ENCODE measurements at places on chromosomes 4 and X.

- DNase-seq, result no peak
These were observed 49.4 kb downstream of the ANXA3 start for GRCh38 chr4:78601013-78601412.

DNA sequence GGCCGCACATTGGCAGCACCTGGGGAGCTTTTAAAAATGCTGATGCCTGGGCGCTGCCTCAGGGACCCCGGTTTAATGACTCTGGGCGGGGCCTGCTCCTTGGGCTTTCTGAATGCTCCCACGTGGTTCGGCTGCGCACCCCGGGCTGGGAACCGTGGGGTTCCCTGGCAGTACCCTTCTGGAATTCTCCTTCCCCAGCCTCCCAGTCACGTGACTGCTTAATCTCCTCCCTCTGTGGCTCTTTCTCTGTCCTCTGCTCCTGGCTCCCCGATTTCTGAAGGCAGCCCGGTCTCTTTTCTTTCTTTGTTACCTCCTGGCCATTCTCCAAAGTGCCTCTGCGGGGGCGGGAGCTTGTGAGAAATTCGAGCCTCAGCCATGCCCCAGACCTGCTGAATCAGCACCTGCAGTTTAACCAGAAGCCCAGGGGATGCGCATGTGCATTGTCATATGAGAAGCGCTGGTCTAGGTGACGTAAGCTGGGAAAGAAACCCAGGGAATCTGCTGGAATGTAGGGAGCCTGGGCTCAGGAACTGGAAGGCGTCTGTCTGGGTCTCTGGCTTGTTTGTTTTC, 16.6 kb downstream of the CLCN4 start:
- DNase-seq, result no peak

GRCh38 chr4:95317085-95317793, 231.5 kb downstream of the UNC5C start:
- DNase-seq, result no peak

- DNase-seq, result no peak
These were observed 73.5 kb upstream of the EMCN start for GRCh38 chr4:100591161-100591876.

DNA sequence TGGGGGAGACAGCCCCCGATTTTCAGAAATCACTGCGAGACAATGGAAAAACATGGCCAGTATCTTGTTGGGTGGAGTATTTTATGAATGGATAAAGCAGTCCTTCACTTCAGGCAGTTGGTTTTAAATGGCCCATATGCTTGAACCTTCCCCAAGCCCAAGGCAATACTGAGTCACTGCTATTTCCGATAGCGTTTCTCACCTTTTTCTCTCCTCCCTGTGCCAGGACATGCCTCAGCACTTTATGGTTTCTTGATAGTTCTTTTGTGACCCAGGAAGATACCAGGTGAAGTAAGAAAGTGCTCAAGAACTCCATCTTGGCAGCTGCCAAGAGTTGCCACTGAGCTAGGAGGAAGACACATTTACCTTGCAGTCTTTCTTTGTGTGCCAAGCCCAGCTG, 26.8 kb upstream of the ESX1 start:
- no peak for DNase-seq

DNA sequence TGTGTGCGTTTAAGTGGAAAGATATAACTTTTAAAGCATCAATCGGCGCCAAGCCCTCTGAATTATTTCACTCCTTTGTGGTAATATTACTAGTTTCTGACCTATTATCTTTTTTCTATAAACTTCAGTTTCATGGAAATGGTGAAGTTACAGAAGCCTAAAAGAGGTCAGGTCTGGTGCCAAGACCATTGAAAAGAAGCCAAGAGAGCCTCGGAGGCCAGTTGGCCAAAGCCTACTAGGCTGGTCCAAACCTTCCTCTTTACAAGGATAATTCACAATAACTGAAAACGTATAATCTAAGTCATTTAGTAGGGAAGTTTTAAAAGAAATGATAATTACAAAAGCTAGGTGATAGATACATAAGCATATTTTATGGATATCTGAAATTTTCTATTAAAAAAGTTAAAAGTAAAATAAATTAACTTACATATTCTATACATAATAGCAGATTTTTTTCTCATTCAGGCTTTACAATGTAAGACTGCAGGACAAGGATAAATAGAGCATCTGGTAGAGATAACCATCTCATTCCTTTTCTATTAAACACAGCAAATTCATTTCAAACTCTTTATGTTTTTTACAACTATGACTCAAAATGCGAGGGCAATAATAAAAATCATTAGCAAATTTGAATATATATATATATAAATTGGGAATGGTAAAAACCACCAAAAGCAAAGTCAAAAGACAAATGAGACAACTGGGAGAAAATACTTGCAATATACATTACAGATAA, 49.2 kb downstream of the WDFY3 start:
- DNase-seq, result no peak

DNA sequence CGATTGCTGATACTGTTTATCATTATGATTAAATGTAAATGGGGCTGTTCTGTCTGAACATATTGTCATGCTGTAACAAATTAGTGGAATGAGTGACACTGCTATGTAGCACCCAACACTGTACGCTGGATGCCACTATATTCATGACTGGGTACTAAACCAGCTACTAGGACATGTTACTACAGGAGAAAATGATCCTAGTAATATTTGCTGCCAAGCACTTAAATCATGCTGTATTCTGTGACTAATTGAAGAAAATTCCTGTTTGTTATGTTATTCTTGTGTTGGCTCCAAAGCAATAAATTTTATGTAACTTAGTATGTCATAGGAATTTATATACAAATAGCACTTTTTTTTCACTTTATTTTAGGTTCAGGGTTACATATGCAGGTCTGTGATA, 804.2 kb downstream of the CENPC start:
- no peak for DNase-seq

GRCh38 chr4:183175631-183176232, 76.7 kb downstream of the WWC2 start:
- no peak for DNase-seq

GRCh38 chrX:54675762-54676161, 122.3 kb downstream of the ITIH6 start:
- DNase-seq, result no peak

DNA sequence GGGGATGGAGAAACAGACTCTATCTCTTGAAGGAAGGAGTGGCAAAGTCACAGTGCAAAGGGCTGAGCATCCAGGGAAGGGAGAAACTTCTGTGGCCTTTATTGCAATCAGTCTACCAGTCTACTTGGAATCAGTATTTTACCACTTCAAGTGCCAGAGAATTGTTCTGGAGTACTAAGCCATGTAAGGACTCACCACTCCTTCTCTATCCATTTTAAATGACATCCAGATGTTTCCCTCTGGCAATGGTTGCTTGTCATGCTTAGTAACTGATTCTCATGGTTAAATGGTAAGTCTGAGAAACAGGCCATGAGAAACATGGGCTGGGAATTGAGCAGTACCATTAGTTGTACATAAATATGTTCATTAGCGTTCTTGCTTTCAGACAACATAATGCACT, 21.1 kb upstream of the SMIM10 start:
- DNase-seq, result no peak

DNA sequence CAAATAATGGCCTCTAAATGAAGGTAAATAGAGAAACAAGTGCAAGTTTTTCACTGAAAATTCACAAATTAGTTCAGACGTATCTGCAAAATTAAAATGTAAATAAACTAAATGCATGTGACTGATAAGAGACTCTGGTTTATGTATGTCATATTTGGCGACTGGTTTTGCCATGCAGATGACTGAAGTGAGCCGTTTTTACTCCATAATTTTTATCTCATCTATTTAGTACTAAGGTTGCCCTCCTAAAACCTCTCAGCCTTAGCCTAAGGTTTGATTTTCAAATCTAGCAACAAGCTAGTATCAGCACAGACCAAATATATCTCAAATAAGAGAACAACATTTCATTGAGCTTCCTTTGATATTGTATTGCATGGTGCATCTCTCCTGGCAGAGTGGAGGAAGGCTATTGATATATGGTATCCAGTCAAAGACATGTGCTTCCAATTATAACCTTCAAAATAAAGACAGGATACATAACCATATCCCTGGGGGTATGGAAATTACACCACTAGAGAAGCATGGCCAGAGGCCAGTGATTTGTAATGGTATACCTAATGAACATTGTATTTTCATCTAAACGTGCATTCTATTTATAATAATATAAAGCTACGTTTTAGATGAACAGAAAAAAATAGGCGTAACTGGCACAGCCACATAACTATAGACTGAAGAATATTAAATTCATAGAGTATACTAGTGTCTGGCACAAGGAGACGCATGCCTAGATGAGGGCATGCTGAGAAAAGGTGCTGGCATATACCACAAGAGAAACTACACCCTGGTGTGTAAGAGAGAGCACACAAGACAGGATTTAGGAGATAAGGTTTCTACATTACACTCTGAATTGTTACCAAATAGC, 392.6 kb upstream of the INTU start:
- no peak for DNase-seq

DNA sequence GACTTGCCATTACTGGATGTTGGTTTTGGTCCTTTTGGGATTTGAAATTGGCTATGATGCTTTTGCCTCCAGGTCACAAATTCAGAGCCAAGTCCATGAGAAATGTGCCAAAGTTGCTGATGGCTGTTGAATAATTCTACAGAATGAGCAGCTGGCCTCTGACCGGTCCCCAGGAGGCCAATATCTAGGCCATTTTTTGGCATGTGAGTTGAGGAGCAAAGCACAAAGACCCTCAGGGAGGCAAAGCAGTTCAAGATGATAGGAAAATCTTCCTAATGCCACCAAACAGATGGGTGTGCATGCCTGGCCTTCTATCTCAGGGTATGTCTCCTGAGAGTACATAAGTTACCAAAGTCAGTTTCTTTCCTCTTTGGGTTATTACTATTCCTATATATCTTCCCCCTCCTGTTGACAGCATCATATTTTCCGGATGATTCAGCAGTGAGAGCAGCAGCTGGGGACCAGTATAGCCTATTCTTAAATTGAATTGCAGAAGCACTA, 44.4 kb downstream of the SEL1L3 start:
- DNase-seq, result no peak

GRCh38 chrX:1584237-1585011, 7.0 kb upstream of the AKAP17A start:
- DNase-seq, result no peak

DNA sequence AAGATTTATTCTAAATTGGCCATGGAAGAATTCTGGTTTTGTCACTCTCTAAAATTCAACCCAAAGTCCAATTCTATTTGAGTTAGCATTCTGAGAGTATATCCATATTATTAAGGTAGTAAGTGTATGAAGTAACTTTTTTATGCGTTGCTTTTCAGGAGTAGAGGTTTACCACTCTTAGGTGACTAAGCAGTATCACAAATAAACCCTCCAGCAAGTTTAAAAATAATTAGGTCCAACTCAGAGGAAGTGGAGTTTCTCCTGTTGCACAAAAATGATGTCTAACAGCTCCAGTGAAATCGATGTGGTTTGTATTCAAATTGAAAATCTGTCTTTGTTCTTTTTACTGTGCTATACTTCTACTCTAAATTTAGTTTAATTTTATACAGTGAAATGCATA, 6.6 kb downstream of the SCML1 start:
- DNase-seq, result no peak

DNA sequence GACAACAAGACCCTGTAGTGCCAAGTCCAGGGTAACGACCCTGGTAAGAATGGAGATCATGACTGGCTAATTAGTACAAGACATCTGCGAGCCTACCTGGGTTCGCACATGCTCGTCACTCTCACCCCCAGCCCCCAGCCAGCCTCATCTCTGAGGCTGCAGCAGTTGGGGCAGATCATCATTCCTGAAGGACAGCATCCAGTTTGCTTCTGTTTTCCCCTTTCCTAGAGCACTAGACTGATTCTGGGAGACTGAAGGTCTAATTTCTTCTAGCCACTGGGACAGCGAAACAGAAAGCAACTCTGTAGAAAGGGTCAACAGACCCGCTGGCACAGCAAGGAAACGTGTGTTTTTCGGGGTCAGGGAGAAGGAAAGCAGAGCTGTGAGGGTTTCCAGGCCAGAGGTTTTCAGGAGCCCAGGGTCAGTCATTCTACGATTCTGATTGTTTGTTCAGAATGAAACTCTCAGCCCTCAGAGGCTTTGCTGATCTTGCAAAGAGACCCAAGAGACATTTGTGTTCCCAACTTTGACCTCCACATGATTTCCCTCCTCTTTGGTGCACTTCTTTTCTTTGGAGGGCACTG, 343.1 kb upstream of the NOCT start:
- DNase-seq, result no peak

DNA sequence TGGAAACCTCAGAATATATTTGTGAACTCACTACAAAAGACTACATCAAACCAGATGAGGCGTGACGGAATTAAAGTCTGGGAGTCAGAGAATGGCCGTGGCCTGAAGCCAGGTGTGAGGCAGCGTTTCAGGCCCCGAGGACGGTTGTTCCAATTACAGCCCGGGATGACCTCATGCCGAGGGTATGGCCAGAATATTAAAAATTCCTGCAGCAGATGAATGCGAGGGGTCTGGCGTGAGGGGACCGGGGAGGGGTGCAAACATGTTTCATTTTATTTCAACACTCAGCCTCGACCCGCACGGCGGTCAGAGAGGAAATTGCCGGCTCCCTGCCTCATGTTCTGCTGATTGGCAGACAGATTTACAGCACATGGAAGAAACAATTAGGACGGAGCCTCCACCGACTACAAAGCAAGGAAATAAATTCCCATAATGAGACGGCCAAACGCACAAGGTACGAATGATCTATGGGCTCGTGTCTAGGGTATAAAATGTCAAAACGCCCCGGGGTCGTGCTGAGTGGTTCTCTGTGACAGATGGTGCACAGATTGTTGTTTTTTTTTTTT, 289.7 kb downstream of the SHOX start:
- no peak for DNase-seq

GRCh38 chr4:139933541-139933940, 220.4 kb downstream of the MAML3 start:
- DNase-seq, result no peak

DNA sequence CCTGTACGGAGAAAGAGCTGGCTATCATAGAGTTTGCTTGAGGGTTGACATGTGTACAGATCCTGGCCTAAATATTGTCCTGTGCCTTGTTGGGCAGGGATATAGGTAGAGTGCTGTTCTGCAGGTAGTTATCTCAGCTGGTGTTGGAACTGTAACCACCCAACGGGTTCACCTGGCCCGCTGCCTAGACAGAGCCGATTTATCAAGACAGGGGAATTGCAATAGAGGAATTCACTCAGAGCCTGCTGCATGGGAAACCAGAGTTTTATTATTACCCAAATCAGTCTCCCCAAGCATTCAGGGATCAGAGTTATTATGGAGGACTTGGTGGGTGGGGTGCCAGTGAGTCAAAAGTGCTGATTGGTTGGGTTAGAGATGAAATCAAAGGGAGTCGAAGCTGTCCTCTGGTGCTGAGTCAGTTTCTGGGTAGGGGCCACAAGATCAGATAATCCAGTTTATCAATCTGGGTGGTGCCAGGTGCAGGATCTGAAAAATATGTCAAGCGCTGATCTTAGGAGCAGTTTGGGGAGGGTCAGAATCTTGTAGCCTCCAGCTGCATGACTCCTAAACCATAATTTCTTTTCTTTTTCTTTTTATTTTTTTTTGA, 42.5 kb upstream of the XIAP start:
- DNase-seq, result no peak
